ENCODE measurements at places on chromosomes 5 and 9.
A peak's percentile ranks its signal among the peaks of the same experiment; 100 is the strongest.

DNA sequence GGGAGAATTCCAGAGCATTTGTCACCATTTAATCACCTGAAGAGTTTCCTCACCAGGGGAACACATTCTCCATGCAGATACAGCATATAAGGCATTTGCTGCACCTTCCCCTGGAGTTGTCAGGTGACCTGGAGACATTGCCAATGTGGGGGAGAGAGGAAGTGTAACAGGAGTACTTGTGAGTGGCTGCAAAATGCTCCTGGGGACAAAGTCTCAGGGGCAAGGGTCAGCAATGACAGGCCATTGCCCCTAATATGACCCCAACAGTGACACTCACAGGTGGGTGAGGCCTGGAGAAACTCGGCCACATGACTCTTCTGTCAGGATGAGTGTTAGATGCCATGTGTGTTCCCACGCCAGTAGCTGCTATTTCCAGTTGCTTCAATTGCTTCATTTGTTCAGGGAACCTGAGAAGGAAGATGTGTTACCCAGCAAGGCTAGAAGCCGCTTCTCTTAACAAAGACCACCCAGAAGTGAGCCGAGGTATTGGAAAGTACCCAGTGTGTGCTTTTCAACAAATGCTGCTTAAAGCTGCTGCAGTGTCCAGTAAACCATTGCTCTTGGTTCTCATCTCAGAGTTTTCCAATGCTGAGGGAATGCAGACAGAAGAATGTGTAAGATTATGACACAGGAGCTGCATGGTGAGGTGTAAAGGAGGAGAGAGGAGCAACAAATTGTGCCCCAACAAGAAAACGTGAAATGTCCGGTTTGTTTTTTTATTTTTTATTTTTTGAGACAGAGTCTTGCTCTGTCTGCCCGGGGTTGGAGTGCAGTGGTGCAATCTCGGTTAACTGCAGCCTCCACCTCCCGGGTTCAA lies 128.2 kb upstream of the SLC44A1 start:
- no peak for DNase-seq

DNA sequence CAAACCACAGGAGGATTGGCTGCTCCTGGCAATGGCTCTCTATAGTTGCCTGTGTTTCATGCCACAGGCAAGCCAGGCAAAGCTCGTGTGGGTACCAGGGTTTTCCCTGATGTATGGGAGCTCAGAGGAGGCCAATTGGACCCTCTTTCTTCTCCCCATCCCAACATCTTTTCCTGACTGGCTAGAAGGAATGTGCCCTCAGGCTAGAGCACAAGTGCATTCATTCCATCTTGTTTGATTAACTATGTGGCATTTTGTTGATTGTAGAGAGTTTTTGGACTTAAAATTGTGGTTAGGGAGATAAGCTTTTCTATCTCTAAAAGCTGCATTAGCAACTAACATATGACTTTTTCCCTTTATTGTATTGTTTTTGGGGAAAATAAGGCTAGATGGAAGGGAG lies 561.3 kb downstream of the PSAT1 start:
- no peak for DNase-seq

DNA sequence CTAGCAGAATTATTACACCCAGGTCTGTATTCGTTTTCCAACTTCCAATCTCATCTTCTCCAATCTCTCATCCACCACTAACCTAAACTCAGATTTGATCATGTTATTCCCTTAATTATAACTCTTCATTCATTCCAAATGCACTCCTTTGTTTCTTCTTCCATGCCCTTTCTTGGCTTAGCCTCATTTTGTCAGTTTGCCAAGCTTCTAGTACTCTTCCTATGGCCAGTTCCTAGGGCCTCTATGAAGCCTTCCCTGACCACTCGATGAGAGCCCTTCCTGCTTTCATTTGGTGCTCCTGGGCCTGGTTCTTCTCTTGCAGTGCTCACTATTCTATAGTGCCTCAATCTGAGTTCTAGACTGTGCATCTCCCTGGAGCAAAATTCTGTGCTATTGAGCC lies 5.8 kb downstream of the FAM219A start:
- DNase-seq: no peak

GRCh38 chr9:87824216-87824875 lies 58.3 kb upstream of the SPATA31E1 start:
- DNase-seq: no peak

DNA sequence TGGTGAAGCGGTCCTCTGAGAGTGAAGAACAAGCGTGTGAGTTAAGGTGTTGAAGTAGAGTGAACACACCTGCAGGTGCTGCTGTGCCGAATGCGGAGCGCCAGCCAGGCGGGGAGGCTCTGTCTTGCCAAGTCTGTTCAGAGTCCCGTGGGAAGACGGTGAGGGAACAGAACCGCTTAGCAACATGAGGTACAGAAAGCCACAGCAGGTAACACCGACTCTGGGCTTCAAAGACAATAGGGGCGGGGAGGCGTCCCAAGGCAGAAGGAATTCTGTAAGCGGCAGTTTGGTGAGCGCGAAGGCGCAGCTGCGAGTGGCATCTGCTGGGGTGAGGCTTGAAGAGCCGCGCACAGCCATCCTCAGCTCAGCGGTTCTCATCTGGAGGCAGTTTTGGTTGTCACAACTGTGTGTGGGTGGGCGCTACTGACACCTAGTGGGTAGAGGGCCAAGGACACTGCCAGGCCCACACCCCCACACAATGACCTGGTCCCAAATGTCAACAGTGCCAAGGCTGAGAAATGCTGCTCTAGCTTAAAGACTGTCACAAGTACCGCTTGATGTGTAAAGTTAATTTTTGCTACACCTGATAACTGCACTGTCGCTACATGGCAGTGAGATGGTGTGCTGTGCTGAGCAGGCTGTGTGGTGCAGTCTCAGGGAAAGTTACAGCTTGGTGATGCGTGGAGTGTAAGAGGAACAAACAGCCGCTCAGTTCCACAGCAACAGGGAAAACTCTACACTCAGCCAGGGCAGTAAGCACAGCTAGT lies 67.4 kb upstream of the TBC1D9B start:
- DNase-seq: peak; percentile 89

GRCh38 chr5:143229896-143230675 lies 173.4 kb downstream of the NR3C1 start:
- peak; percentile 17 for DNase-seq

Measured in NCI-H1694 (cell line).